ENCODE measurements at places on chromosomes 6 and 20.
A peak's percentile ranks its signal among the peaks of the same experiment; 100 is the strongest.

- DNase-seq: no peak
These were observed 31.6 kb upstream of the EPB41L1 start for GRCh38 chr20:36122931-36123288.

- no peak for DNase-seq
These were observed 44.7 kb upstream of the SIRPG start for GRCh38 chr20:1702328-1702727.

DNA sequence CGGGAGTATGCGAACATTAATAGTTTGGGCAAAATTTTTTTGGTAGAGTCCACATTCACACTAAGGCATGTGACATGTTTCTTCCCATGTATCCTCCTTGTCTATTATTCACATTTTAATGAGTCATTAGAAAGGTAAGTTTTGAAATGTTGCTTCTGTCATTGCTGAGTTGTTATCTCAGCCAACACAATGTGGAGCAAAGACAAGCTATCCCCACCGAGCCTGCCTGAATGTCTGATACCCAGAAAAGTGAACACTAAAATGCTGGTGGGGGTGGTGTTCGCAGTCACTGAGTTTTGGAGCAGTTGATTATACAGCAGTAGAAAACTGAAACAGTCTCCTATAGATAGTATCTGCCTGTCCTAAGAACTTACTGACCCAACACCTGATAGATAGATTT, 68.3 kb upstream of the ASF1A start:
- no peak for DNase-seq

- no peak for DNase-seq
These were observed 348.9 kb upstream of the AGPAT4 start for GRCh38 chr6:161622779-161623178.

DNA sequence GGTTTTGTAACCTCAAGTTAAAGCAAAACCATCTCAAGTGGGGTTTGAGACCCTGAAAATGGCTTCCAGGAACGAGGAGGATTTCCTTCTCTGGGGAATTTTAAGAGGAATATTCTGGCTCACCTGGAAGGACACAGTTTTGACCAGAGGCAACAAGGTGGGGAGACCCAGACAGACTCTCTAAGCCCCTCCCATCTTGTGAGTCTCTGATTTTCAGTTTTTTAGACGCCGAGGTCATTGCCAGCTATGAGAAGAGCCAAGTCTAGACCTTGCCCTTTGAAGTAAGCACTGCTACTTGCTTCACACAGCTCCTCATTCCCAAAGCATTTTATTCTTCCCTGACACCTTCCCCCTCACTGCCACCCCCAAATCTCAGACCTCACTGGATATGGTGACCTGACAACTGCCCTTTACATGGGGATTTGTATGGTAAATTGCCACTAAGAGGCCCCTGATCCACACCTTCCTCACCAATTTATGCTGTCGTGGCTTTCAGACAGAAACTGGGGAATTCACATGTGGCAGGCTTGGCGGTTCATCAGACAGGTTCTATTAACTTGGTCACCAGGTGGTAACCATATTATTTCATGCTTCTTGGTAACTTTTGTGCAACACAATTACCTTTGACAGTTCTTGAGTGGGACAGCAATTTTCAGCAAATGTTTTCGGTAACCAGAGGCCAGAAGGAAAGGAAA, 116.2 kb downstream of the ISM1 start:
- no peak for DNase-seq

DNA sequence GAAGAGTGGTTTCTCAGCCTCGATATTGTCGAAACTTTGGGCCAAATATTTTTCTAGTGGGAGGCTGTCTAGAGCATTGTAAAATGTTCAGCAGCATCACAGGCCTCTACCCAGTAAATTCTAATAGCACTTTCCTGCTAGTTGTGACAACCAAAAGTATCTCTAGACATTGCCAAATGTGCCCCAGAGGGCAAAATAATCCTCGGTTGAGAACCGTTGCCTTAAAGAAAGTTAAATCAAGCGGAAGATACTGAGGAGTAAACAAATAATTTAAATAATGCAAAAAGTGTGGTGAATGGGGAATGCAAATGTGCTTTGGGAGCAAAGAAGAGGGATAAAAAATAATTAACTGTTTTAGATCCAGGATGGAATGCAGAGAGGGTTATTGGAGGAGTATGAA, 106.4 kb upstream of the ASCC3 start:
- no peak for DNase-seq

DNA sequence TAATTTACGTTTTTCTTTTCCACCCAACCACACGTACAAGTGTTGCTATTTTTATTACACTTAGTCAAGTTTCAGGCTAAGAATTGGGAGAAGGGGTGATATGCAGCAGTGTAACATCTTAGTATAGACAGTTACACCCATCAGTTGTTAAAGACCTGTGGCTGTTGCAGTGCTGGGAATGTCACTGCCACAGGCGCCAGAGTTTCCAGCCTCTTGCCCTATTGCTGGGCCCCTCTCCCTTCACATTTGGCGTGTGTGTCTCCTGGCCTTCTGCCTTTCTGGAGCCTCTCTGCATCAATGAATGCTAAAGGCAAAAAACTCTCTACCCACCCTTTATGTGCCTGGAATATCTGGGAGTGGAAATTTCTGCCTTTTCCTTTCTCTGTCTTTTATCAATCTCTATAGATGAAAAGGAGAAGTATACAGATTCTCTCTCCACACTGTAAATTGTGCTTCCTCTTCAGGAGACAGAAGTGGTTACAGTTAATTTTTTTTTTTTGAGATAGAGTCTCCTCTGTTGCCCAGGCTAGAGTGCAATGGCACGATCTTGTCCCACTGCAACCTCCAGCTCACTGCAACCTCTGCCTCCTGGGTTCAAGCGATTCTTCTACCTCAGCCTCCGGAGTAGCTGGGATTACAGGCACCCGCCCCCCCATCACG, 73.0 kb downstream of the TIAM2 start:
- DNase-seq: no peak

DNA sequence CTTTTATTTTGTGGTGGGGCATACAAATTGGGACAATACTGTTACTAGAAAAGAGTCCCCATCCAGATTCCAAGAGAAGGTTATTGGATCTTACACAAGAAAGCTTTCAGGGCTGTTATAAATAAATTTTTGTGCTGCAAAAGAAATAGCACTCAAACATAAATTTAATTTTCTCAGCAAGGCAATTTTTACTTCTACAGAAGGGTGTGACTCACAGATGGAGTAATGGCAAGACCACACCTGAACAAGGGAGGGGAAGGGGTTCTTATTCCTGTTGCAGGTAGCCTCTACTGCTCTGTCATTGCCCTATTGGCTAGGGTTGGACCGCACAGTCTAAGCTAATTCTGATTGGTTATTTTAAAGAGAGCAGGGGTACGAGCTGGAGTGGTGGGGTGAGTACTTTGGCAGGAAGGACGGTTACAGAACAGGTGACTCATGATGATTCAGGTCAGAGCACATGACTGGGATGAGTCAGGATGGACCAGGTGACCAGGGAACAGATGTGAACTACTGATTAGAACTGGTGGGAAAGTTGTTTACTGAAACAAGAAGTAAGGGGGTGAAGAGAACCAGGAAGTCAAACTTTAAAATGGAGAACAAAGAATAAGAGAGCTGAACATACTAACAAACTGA, 41.1 kb downstream of the CNR1 start:
- DNase-seq: no peak

DNA sequence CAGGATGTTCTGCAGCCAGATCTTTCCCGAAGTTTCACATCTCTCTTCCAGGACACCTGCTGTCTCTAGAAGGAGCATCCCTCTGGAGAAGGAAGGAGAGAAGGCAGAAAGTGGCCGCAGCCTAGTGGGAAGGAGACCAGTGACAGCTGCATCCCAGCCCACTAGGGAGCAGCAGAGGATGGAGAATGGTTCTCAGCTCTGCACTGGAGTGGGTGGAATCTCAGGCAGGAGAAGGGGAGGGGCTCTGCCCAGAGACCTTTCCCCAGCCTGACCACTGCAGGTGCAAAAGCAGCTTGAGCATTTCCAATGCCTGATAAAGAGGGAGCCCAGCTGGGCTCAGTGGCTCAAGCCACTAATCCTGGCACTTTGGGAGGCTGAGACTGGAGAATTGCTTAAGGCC, 32.3 kb downstream of the NCR2 start:
- peak; percentile 37 for DNase-seq

GRCh38 chr6:25320459-25320858, 41.3 kb downstream of the CARMIL1 start:
- DNase-seq: no peak

DNA sequence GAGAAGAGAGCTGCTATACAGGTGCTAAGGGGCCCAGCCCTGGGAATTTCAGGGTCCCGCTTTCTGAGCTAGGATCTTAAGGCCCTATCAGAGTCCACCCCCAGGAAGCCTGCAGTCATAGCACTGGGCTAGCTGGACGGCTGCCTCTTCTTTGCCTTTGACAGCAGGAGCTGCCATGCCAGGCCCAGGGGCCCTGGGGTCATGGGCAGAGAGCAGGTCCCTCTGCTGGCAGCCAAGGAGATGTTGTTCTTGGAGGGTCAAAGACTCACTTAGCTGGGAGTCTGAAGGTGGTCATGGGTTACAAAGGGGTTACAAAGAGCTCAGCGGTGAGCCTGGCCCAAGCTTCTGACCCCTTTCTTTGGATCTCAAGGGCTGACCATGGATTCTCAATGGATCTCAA, 52.7 kb downstream of the RPP21 start:
- no peak for DNase-seq

GRCh38 chr20:62326959-62327725, 24.3 kb downstream of the ADRM1 start:
- no peak for DNase-seq

- DNase-seq: no peak
These were observed 19.9 kb upstream of the CCN6 start for GRCh38 chr6:112033791-112034615.

- no peak for DNase-seq
These were observed 246.9 kb downstream of the SOX4 start for GRCh38 chr6:21840428-21840827.

DNA sequence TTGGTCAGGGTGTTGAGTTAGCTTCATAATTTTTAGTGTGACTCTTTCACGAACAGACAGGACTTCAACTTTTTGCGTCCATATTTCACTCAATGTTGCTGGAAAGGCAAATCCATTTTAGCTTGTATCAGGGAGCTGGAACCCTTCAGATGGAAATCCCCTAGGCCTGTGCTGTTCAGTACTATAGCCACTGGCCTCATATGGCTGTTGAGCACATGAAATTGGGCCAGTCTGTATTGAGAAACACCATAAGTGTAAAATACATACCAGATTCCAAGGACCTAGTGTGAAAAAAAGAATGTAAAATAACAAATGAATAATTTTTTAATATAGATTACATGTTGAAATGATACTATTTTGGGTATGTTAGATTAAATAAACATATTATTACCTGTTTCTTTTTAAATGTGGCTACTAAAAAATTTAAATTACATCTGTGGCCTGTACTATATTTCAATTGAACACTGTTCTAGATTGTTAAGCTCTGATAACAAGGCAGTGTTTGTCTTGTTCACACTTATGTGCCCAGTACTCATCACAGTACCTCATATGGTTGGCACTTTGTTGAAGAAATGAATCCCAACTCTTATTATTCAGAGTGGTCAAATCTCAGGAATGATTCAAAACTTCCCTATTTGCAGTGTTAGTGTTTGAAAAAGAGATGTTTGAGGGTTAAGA, 34.3 kb downstream of the CTNNBL1 start:
- peak; percentile 22 for DNase-seq

DNA sequence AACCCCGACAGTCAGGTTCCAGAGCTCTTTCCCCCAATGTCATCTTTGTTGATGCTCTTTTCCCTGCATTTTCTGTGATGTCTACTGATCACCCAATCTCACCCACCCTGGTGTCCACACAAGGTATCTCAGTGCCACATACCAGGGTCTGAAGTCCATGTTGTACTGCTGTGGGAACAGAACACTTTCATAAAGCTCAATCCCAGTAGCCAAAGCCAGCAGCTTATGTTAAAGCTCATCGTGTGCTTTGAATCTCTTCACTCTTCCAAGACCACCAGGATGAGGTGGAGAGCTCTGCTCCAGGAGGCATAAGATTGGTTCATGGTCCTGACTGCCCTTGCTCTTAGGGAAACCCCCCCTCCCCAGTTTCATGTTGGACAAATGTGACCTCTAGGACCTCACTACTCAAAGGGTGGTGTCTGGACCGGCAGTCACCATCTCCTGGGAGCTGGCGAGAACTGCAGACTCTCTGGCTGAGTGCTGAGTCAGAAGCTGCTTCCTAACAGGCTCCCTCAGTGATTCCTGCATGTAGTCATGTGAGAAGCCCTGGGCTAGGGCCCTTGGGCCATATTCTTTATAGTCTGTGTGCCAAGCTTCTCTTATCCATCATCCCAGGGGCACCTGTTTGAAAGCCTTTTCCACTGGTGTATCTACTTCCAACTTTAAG, 13.4 kb upstream of the CPNE5 start:
- DNase-seq: no peak

DNA sequence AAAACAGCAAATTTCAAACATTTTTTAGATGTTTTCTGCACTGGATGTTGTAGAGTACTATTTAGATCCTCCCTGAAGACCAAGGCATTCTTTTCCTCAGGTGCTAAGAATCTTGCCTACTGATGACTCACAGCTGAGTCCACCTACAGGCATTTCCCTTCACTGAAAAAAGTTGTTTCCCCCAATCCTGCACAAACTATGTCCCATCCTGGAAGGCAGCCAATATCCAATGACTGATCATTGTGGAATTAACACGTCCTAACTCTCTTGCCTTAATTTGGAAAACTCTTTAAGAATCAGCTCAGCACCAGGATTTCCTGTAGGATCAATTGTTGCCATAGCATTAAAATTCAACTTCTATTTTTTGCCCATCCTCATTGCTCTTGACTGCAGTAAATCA, 268.4 kb upstream of the IRAK1BP1 start:
- DNase-seq: no peak
